Sigmoid colon (tissue), 7 donors: ENCODE measurements at places on chromosomes 4 and X. TPM values are rescaled to one million over a fixed set of nuclear protein-coding genes. Genes with fewer than 3 reads are reported as not detected.
A peak's percentile ranks its signal among the peaks of the same experiment; 100 is the strongest.

The CT45A10 gene
- not detected for total RNA-seq

The HPSE gene
- 0.54 TPM for total RNA-seq

The CFAP99 gene
- not detected for total RNA-seq

The NLGN3 gene
- total RNA-seq = 3.6 TPM

The RHOH gene
- total RNA-seq = 0.49 TPM

The MAGEB2 gene
- not detected for total RNA-seq

DNA sequence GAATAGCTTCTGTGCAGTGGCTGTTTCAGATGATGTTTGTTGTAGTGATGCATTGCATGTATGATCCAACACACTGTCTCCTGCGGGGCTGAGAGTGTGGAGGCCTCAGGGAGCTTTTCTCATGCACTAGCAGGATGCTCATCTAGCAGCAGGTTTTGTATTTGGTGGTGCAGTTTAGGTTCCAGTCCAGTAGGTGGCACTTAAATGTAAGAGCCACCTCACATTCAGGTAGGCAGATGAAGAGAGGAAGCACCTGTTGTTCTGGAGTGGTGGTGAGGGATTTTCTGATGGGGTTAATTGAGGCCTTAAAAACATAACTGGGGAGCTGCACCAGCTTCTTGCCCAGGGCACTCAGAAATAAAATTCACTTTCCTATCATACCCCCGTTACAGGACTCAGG, 300.9 kb downstream of the SPIN4 start:
- no peak for DNase-seq
- no peak overlapping the region for H3K4me3 ChIP-seq
- H3K4me1 ChIP-seq = no peaks in the 10 kb centered on the region

GRCh38 chrX:108036298-108036973, 8.4 kb upstream of the VSIG1 start:
- no peaks in the 10 kb centered on the region for H3K27me3 ChIP-seq
- H3K4me1 ChIP-seq = no peaks in the 10 kb centered on the region
- H3K4me3 ChIP-seq = no peak overlapping the region
- no peaks in the 10 kb centered on the region for H3K36me3 ChIP-seq
- DNase-seq = no peak

DNA sequence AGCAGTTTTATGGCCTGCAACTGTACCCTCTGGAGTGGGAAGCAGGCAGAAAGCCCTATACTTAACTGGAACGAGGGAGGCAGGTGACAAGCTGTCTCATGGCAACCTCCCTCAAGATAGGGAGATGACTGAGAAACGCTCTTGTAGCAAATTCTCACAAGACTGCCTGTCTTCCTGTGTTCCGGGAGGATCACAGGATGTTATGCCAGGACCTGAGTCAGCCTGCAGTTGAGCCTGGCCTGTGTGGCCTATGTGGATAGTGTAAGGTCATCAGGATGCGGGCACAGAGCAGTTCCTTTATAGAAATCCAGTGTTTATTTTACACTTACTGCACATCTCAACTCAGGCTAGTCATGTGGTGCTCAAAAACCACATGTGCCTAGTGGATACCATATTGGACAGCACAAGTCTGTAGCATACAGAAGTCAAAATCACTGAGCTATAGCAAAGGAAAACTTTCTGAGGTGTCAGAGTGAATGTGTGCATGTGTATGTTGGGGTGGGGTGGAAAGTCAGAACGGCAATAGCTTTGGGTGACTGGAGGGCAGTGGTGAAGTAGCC, 25.2 kb downstream of the TAF7L start:
- no peak overlapping the region for H3K4me3 ChIP-seq
- no peak for DNase-seq
- no peaks in the 10 kb centered on the region for H3K27me3 ChIP-seq
- no peak overlapping the region for H3K27ac ChIP-seq
- no peaks in the 10 kb centered on the region for H3K4me1 ChIP-seq

- H3K36me3 ChIP-seq = no peaks in the 10 kb centered on the region
- no peak overlapping the region for H3K27ac ChIP-seq
- H3K4me1 ChIP-seq = no peaks in the 10 kb centered on the region
- peaks cover 3% of the 10 kb centered on the region for H3K27me3 ChIP-seq
Measured at GRCh38 chrX:104430072-104430741, 135.8 kb upstream of the IL1RAPL2 start.

- DNase-seq = no peak
- H3K4me3 ChIP-seq = no peak overlapping the region
- no peak overlapping the region for H3K27ac ChIP-seq
- no peaks in the 10 kb centered on the region for H3K36me3 ChIP-seq
- H3K4me1 ChIP-seq = no peaks in the 10 kb centered on the region
- H3K27me3 ChIP-seq = no peaks in the 10 kb centered on the region
Measured at GRCh38 chr4:170931321-170931720, 841.6 kb upstream of the AADAT start.

GRCh38 chr4:63563288-63564014, 845.8 kb downstream of the TECRL start:
- H3K27ac ChIP-seq = no peak overlapping the region
- H3K36me3 ChIP-seq = no peaks in the 10 kb centered on the region
- DNase-seq = no peak
- H3K27me3 ChIP-seq = no peaks in the 10 kb centered on the region

DNA sequence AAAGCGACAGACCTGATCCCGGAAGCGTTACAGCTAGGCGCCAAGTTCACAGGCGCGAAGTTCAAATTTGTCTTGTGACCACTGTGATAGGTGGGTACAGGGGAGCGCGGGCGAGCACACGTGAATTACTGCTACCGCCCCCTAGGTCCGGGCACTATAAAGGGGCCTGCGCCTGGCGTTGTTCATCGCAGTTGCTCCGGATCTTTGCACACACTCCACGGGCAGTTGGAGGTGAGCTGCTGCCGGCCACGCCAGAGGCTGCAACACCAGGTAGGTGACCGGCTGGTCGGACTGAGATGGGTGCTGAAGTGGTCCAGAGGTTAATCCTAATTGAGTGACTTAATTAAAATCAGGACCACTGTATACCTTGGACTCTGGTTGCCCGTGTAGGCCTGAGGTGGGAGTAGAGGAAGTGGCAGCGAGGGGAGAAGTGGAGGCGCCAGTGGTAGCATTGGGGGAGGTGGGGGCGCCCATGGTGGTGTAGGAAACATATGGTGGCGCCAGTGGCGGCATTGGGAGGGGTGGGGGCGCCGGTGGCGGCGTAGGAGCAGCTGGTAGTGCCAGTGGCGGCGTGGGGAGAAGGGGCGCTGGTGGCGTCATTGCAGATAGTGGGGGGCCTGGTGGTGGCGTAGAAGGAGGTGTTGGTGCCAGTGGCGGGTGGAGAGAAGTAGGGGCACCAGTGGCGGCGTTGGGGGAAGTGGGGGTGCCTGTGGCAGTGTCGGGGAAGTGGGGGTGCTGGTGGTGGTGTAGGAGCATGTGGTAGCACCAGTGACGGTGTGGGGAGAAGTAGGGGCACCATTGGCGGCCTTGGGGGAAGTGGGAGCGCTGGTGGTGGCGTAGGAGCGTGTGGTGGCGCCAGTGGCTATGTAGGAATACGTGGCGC, at the start of gene GCNA:
TSS of gene GCNA (plus strand) at position 185 of the 883 bp plus-strand sequence. CDS start 2,385 bp downstream, outside the sequence.
- peaks cover 26% of the 10 kb centered on the region for H3K36me3 ChIP-seq
- no peak within 1 kb of the TSS for H3K27ac ChIP-seq
- H3K4me3 ChIP-seq = no peak within 1 kb of the TSS
- no peaks in the 10 kb centered on the region for H3K4me1 ChIP-seq

DNA sequence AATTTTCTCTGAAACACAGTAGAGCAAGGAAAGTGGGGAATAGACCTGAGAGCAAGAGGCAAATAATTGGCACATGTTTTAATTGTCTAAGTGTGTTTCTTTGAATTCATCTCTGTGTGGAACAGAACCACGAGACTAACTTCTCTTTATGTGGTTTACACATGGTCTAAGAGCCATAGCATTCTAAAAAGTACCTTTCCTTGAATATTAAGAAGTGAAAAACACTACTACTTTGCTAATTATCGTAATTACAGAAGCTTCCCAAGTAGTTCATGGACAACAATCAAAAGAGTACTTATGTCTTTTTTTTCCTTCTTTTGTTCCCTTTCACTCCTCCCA, 2.9 kb upstream of the CYBB start:
- H3K36me3 ChIP-seq = no peaks in the 10 kb centered on the region
- no peak overlapping the region for H3K4me3 ChIP-seq
- no peaks in the 10 kb centered on the region for H3K27me3 ChIP-seq
- H3K4me1 ChIP-seq = no peaks in the 10 kb centered on the region
- H3K27ac ChIP-seq = no peak overlapping the region
- no peak for DNase-seq

- no peaks in the 10 kb centered on the region for H3K27me3 ChIP-seq
- H3K36me3 ChIP-seq = no peaks in the 10 kb centered on the region
- no peak overlapping the region for H3K27ac ChIP-seq
Measured at GRCh38 chr4:178453057-178453456, 1010.8 kb upstream of the AGA start.

GRCh38 chrX:147875866-147876596, 35.7 kb upstream of the FMR1 start:
- no peaks in the 10 kb centered on the region for H3K4me1 ChIP-seq
- H3K27ac ChIP-seq = no peak overlapping the region
- no peaks in the 10 kb centered on the region for H3K27me3 ChIP-seq
- H3K4me3 ChIP-seq = no peak overlapping the region

DNA sequence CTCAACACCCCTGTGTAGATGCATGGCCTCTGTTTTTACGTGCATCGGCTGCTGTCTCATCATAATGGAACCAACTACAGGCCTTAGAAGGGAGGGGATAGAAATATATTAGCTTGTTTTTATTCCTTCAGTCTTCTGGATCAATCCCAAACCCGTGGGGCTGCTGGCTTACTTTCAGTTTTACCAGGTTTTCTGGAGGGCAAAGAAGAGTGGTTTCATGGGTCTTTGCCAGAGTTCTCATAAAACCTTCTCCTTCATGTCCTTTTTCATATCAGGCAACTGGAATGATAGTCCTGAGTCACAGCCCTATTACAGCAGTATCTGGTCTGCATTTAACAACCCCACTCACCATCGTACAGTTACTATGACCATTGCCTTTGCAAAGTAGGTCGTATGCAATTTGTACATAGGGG, 34.6 kb downstream of the PPP2R2C start:
- no peaks in the 10 kb centered on the region for H3K36me3 ChIP-seq
- DNase-seq = no peak
- H3K27ac ChIP-seq = no peak overlapping the region
- peaks cover under 1% of the 10 kb centered on the region for H3K27me3 ChIP-seq

- H3K36me3 ChIP-seq = peaks cover 10% of the 10 kb centered on the region
- no peaks in the 10 kb centered on the region for H3K27me3 ChIP-seq
- H3K4me1 ChIP-seq = peaks cover 20% of the 10 kb centered on the region
- H3K27ac ChIP-seq = peak overlapping the region; percentile 75
Measured at GRCh38 chrX:130124577-130124976, 14.3 kb upstream of the ELF4 start.

DNA sequence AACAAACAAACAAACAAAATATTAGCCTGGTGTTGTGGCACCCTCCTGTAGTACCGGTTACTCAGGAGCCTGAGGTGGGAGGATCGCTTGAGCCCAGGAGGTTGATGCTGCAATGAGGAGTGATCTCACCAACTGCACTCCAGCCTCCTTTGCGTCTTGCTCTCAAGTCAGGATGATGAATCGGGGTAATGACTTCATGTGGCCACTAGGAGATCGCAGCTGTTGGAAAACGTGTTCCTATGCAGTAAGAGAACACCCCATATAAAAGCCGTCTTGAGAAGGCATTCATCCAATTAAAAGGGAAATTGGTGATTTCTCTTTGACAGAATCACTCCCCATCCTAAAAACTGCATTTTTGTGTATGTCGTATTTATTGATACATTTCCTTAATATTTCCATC, 6.9 kb downstream of the CCNB3 start:
- no peaks in the 10 kb centered on the region for H3K27me3 ChIP-seq
- no peaks in the 10 kb centered on the region for H3K4me1 ChIP-seq

- no peaks in the 10 kb centered on the region for H3K27me3 ChIP-seq
- DNase-seq = no peak
- no peaks in the 10 kb centered on the region for H3K4me1 ChIP-seq
- H3K36me3 ChIP-seq = no peaks in the 10 kb centered on the region
Measured at GRCh38 chr4:23070848-23071570, 378.3 kb downstream of the GBA3 start.
